ENCODE measurements at places on chromosomes 1 and 21.
A peak's percentile ranks its signal among the peaks of the same experiment; 100 is the strongest.

DNA sequence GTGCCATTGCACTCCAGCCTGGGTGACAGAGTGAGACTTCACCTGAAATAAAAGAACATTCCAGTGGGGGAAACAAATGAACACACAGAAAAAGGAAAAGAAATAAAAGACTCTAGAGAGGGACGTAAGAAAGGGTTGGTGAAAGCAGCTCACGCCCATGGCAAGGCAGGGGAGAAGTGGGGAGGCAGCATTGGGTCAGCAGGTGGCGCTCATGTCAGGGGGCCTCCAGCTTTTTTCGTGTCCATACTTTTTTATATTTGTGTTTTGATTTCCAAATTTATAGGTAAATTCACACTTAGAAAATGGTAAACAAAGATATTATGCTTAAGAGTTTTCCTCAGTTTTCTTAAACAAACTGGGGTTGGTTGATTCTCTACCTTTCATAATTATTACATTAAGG is 45.5 kb downstream of the VPS13D start:
- DNase-seq = peak; percentile 13

DNA sequence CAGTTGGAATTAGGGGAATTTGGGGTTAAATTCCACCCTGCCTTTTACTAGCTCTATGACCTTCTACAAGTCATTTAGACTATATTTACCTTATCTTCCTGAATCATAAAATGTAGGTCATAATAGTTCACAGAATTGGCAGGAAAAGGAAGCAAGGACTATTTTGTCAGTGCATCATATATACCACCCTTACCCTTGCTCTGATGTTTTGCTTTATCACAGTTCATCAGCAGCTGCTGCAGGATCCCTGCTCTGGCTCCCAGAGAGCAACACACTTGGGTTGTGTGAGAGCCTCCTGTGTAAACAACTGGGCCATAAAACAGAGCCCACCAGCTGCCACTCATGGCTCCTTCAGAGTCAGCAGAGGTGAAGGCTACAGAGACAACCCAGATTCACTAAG is 631.6 kb upstream of the CAMK1G start:
- no peak for DNase-seq

DNA sequence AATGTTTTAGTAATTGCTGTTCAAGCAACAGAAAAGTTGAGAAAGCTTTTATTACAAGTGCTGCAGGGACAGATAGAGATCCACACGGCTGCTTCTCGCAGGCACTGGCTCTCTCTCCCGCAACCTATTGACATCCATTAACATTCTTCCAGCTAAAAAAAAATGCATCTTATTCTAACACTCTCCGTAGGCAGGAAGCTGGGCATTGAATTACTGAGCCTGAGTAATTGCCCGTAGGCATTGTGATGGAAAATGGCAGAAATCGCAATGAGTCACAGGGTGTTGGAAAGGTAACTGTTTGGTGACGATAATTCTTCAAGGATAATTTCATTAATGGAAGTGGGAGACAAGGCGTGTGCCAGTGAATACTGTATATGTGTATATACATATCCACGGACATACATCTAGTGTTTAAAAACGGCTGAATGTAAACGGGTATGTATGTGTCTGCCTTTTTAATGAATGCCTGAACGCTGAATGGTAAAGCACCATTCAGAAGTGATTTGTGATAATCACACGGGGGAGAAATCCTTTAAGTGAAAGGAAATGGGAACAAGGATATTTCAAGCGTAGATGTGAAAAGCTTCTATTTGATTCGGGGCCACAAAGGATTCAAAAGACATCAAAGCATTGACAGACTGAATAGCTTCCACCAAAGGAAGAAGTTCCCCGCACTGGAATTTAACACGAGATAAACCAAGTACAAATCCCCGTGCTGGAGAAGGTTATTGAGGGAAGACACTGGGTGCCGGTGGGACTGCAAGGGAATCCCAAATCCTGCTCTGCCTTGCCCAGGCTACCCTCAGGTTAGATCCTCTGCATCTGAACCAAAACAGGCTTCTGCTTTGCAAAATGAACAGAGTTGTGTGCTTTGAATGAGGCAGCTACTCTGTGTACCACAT is 567.2 kb downstream of the NPHP4 start:
- DNase-seq = no peak

- DNase-seq = no peak
Measured at GRCh38 chr1:69510026-69510425, 57.7 kb upstream of the LRRC7 start.

- no peak for DNase-seq
Measured at GRCh38 chr1:26281091-26281958, 1.4 kb downstream of the SH3BGRL3 start.
